ENCODE measurements at places on chromosomes 2 and 18.

- no peaks in the 10 kb centered on the region for H3K27me3 ChIP-seq
- no peak overlapping the region for H3K4me3 ChIP-seq
- H3K27ac ChIP-seq = no peak overlapping the region
- DNase-seq = no peak
Measured at GRCh38 chr2:191352536-191352935, 107.3 kb downstream of the MYO1B start.

- no peak overlapping the region for H3K4me3 ChIP-seq
- no peak overlapping the region for H3K27ac ChIP-seq
- no peaks in the 10 kb centered on the region for H3K27me3 ChIP-seq
- H3K4me1 ChIP-seq = peaks cover 12% of the 10 kb centered on the region
- no peaks in the 10 kb centered on the region for H3K36me3 ChIP-seq
Measured at GRCh38 chr18:48609820-48610815, 71.3 kb downstream of the CTIF start.

DNA sequence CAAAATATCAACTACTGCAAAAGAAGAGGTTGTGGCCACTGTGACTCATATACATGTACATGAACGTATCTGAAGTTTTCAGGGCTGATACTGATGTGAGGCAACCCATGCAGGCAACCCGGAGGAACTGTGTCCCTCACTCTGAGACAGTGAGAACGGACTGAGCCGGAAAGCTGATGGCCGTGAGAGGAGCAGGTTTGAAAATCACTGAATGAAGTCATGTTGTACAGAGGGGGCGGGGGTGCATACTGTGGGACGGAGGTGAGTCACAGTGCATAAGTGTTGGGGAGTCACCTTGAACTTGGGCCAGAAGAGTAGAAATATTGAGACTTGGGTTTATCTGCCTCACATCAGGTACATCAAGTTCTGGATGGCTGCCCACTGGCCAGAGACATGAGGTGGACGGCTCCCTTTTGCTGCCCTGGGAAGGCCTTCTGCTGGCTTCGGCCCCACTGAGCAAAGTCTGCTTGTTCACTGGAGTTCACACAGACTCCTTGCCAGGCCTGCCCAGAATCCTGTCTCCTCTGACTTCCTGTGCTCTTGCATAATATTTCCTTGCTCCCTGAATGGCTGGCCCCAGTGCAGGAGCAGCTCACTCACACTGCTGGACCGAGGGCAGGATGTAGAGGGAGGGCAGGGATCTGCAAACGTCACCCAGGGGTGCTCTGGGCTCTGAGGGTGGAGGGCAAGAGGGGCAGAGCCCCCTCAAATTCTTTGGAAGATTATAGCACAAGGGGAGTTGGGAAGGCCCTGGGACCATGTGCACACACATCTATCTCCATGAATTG, 18.1 kb downstream of the EPAS1 start:
- DNase-seq = no peak
- H3K27me3 ChIP-seq = peaks cover 4% of the 10 kb centered on the region
- H3K4me3 ChIP-seq = no peak overlapping the region
- H3K27ac ChIP-seq = no peak overlapping the region

GRCh38 chr2:154402213-154402612, 296.3 kb upstream of the KCNJ3 start:
- peak; percentile 1 for DNase-seq
- H3K4me3 ChIP-seq = no peak overlapping the region
- H3K27me3 ChIP-seq = no peaks in the 10 kb centered on the region
- no peak overlapping the region for H3K27ac ChIP-seq

- DNase-seq = no peak
- H3K4me3 ChIP-seq = no peak overlapping the region
- H3K27ac ChIP-seq = no peak overlapping the region
- H3K27me3 ChIP-seq = no peaks in the 10 kb centered on the region
Measured at GRCh38 chr2:140814141-140814540, 1316.7 kb downstream of the LRP1B start.

GRCh38 chr18:44637210-44638033, 43.3 kb upstream of the SETBP1 start:
- H3K27ac ChIP-seq = no peak overlapping the region
- H3K36me3 ChIP-seq = no peaks in the 10 kb centered on the region
- peaks cover 4% of the 10 kb centered on the region for H3K27me3 ChIP-seq
- no peak for DNase-seq

DNA sequence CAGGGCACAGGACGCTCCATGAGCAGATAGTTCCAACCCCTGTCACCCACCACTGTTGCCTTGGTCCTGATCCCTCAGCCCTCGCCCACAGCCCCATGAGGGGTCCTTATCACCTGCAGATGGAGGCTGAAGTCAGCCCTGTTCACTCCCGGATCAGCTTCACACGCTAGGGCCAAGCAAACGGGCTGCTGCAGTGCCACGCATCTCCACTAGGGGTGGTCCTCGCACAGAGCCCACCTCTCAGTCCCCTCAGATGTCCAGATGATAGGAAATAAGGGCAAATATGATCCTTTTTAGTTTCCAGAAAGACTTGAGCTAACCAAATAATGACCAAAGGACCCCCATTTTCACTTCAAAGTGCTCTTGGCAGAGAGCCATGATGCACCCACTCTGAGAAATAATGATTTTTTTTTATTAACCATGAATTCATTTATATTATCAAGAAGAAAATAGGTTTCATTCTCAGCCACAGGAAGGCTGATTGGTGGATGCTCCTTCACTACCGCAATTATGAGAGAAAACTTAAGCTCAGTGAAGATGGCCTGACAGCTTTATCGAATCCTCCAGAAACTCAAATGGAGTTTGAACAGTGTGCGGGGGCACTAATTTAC, 71.9 kb upstream of the KLHL29 start:
- H3K4me3 ChIP-seq = no peak overlapping the region
- H3K27ac ChIP-seq = no peak overlapping the region
- H3K36me3 ChIP-seq = no peaks in the 10 kb centered on the region
- H3K4me1 ChIP-seq = no peaks in the 10 kb centered on the region
- peak; percentile 30 for DNase-seq

GRCh38 chr2:100301881-100302584, 20.3 kb downstream of the LONRF2 start:
- H3K36me3 ChIP-seq = peaks cover 39% of the 10 kb centered on the region
- H3K27me3 ChIP-seq = no peaks in the 10 kb centered on the region
- H3K27ac ChIP-seq = no peak overlapping the region
- DNase-seq = no peak
- H3K4me3 ChIP-seq = no peak overlapping the region
- H3K4me1 ChIP-seq = no peaks in the 10 kb centered on the region

DNA sequence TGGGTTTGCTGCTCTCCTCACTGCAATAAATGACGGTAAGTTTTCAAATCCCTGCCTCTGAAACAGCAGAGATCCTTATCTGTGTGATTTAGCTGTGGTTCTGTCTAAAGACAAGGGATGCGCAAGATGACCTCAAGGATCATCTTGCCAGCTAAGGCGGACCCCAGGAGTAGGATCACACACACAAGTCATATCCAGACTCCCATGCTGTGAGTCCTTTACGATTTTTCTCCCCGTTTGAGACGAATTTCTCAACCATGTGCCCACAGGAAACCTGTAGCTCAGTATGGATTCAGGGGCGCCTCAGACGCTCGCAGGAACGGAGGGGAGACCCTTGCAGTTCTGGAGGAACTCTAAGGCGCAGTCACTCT, 11.1 kb upstream of the DCTN1 start:
- peaks cover 5% of the 10 kb centered on the region for H3K36me3 ChIP-seq
- peak overlapping the region; percentile 88 for H3K4me3 ChIP-seq
- no peak overlapping the region for H3K27ac ChIP-seq

DNA sequence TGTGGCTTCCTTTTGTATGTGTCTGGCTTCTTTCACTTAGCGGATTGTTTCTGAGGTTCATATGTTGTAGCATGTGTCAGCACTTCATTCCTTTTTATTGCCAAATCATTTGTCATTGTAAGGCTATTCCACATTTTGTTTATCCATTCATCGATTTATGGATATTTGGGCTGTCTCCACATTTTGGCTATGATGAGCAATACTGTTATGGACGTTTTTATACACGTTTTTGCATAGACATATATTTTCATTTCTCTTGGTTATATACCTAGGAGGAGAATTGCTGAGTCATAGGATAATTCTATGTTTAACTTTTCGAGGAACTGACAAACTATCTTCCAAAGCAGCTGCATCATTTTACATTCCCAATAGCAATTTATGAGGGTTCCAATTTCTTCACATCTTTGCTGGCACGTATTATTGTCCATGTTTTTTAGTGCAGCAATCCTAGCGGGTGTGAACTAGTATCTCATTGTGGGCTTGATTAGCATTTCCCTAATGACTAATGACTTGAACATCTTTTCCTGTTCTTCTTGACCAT, 48.1 kb upstream of the TBC1D8 start:
- no peak for DNase-seq
- H3K36me3 ChIP-seq = no peaks in the 10 kb centered on the region
- no peaks in the 10 kb centered on the region for H3K4me1 ChIP-seq
- no peak overlapping the region for H3K27ac ChIP-seq
- no peak overlapping the region for H3K4me3 ChIP-seq
- H3K27me3 ChIP-seq = no peaks in the 10 kb centered on the region

DNA sequence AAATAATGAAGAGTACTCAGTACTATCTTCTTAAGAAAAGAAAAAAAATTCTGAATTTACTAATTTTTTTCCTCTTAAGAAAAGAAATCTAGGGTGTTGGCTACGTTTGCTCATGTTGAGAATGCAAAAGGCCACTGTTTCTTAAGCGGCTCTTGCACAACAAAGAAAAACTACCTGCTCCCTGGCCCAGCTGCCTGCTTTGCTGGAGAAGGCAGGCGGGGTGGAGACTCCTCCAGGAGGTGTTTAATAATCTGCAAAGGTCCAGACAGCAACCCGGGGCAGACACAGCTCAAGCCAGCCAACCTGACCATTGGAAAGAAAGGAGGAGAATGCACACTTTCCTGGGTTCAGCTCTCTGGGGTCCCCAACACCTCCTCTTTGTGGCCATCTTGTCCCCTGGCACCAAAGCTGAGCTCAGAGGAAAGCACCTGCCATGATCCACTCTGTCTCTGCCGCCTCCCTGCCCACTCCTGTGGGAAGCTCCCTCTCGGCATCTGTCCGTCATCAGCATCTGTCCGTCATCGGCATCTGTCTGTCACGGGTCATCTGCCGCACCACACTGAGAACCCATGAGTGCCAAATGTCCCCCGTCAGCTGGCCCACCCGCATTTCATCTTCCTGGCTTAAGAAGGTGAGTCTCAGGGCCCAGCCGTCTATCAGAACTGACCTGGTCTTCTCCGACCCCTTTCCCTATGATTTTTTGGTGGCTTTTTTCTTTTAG, 11.9 kb downstream of the ZNF516 start:
- DNase-seq = no peak
- no peaks in the 10 kb centered on the region for H3K36me3 ChIP-seq
- peaks cover 14% of the 10 kb centered on the region for H3K4me1 ChIP-seq
- no peak overlapping the region for H3K4me3 ChIP-seq
- H3K27ac ChIP-seq = no peak overlapping the region
- no peaks in the 10 kb centered on the region for H3K27me3 ChIP-seq

GRCh38 chr2:12552092-12552491, 164.6 kb upstream of the TRIB2 start:
- peaks cover 19% of the 10 kb centered on the region for H3K4me1 ChIP-seq
- no peak for DNase-seq
- H3K36me3 ChIP-seq = no peaks in the 10 kb centered on the region
- H3K27ac ChIP-seq = no peak overlapping the region

GRCh38 chr2:45761635-45762034, 110.2 kb downstream of the PRKCE start:
- no peak for DNase-seq
- no peaks in the 10 kb centered on the region for H3K36me3 ChIP-seq
- no peak overlapping the region for H3K27ac ChIP-seq

GRCh38 chr2:26526589-26526988, 48.7 kb upstream of the OTOF start:
- no peaks in the 10 kb centered on the region for H3K36me3 ChIP-seq
- peaks cover 12% of the 10 kb centered on the region for H3K27me3 ChIP-seq

DNA sequence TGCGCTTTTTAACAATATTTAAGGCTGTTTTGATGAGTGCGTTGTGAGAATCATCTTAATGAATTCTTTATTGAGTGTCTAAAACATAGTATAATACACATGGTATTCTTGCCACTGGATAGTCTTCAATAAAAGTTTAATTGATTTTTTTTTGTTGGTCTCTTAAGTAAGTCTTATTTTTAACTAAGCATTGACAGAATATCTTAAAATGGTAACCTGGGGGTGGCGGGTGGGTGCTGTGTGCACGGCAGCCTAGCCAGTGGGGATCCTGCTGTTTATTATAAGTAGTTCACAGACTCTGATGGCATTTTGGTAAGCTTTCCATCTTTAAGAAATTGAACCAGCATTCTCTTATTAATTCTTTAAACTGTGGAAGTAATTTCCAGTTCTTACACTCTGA, 6.0 kb downstream of the SOX11 start:
- H3K36me3 ChIP-seq = peaks cover 18% of the 10 kb centered on the region
- peaks cover 10% of the 10 kb centered on the region for H3K4me1 ChIP-seq
- H3K27ac ChIP-seq = no peak overlapping the region
- no peak for DNase-seq

GRCh38 chr2:105861200-105861599, 116.5 kb downstream of the NCK2 start:
- H3K27ac ChIP-seq = no peak overlapping the region
- H3K4me3 ChIP-seq = no peak overlapping the region
- H3K27me3 ChIP-seq = no peaks in the 10 kb centered on the region
- peaks cover 56% of the 10 kb centered on the region for H3K36me3 ChIP-seq

- H3K4me3 ChIP-seq = peak overlapping the region; percentile 77
- no peak overlapping the region for H3K27ac ChIP-seq
- peaks cover 18% of the 10 kb centered on the region for H3K27me3 ChIP-seq
Measured at GRCh38 chr2:64989982-64990614, 899 bp downstream of the SLC1A4 start.

DNA sequence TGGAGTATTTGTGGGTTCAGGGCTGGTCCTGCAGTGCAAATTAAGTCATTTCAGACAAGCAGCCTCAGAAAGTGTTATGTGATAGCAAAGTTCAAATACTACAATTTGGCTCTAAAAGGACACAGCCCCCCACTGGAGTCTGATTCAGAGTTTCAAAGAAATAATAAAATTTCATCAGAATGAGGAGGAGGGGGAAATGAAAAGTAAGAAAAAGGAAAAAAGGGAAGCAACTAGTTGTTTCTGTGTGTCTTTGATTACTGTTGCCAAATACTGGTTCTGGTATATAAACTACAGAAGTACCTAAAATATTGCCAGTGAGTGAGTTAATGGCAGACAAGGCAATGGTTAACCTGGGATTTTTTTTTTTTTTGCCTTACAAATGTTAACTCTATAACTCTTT, 773.9 kb downstream of the BCL11A start:
- no peaks in the 10 kb centered on the region for H3K4me1 ChIP-seq
- H3K27ac ChIP-seq = no peak overlapping the region
- no peak overlapping the region for H3K4me3 ChIP-seq
- no peaks in the 10 kb centered on the region for H3K27me3 ChIP-seq
- H3K36me3 ChIP-seq = no peaks in the 10 kb centered on the region

GRCh38 chr2:225765820-225766219, 366.3 kb downstream of the NYAP2 start:
- no peaks in the 10 kb centered on the region for H3K36me3 ChIP-seq
- no peak for DNase-seq
- H3K27me3 ChIP-seq = no peaks in the 10 kb centered on the region
- H3K4me3 ChIP-seq = no peak overlapping the region
- no peak overlapping the region for H3K27ac ChIP-seq
- peaks cover 2% of the 10 kb centered on the region for H3K4me1 ChIP-seq

Data from neuronal stem cell (in vitro differentiated cells).